ENCODE measurements at places on chromosomes 5 and 9.

GRCh38 chr5:9686216-9686615 is 56.1 kb upstream of the TAS2R1 start:
- no peak for DNase-seq

DNA sequence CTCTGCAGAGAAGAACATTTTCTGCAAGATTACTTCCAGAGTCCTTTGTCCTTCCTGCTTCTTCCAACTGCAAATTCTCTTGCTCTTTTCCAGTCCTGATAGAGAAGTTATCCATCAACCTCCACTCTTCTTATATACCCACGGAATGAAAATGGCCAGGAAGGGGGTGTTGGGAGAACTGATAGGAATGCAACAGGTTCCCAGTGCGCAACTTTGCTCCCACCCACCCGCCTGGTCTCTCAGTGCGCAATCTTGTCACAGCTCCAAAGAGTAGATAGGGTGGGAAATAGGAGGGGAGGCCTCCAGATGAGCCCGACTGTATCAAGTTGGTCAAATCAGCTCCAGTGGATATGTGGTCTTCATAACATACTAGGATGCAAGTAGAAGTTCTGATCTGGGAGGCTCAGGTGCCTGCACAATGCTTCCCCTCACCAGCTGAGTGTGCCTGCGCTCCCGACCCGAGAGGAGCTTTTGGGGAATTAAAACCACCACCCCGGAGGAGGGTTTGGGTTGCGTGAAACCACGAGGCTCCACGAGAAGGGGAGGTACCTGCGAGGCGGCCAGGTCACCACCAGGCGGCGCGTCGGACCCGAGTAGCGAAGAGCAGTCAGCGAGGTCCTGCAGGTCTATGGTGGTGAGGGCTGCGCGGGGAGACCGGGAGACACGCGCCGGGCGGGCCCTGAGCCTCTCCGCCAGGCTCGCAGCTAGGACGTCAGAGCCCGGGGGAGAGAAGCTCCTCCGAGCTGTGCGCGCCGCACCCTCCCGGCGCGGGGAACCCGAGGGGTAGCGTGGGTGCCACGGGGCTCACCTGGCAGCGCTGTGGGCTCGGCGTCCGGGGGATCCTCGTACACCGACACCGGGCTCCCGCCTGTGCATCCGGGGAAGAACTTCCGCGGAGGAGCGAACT is 835 bp downstream of the MCIDAS start:
- no peak for DNase-seq

DNA sequence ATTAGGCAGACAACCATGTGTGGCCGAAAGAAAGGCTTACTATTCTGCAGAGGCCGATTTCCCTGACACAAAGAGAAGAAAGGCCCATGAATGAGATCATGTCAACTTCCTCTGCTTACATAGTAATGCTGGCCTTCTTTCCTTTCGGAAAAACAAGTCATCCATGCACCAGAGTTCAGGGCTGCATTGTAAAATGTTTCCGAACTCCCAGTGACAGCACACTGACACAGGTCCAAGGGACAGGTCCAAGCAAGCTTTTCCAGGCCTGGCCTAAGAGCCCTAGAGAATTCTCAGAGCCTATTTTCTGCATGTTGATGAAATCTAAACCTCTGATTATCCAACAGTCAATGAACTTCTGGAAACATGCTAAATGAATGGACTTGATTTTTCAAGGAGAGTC is 140.9 kb downstream of the ZNF608 start:
- DNase-seq = no peak

DNA sequence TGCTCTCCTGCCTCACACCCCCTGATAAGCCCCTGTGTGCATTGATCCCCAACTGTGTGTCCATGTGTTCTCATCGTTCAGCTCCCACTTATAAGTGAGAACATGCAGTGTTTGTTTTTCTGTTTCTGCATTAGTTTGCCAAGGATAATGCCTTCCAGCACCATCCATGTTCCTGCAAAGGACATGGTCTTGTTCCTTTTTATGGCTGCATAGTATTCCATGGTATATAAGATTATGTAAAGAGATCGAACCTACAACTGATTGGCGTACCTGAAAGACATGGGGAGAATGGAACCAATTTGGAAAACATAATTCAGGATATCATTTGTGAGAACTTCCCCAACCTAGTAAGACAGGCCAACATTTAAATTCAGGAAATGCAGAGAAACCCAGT is 32.4 kb downstream of the ANKRD33B start:
- no peak for DNase-seq

DNA sequence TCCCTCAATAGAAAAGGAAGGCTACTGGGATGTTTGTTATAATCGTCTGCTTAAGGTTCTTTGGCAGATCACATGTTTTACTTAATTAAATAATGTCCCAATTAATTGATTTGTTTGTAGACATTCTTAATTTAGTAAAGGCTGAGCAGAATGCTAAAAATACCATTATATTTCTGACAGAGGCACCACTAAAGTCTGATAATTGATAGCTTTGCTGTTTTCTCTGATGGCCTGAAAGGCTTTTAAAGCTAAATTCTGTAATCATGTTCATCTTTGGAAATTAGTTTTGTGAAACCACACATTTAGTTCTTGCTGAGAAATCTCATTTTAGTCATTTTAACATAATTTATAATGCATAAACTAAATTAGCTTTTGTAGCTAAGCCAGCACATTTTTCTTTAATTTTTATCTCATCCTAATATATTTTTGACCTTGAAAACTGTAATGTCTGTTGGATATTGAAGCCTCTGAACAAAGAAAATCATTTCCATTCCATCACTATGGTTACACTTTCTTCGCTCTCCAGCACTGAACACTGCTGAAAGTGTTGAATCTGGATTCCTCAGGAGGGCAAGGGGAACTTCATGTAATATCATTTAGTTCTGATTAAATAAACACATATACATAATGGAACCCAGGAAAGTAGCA is 329.4 kb downstream of the ELAVL2 start:
- no peak for DNase-seq

DNA sequence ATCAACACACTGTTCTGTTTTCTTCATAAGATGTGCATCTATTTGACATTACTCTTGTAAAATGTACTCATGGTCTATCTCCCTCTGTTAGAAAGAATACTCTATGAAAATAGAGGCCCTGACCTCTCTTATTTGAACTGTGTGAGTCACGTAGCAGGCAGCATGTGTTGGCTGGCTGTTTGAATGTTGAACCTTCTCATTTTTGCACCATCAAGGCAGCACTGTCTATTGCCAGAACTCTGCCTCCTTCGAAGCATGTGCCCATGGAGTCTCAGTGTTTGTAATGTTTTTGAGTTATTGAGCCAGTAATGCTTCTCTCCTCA is 144.4 kb downstream of the ALDH1A1 start:
- no peak for DNase-seq

DNA sequence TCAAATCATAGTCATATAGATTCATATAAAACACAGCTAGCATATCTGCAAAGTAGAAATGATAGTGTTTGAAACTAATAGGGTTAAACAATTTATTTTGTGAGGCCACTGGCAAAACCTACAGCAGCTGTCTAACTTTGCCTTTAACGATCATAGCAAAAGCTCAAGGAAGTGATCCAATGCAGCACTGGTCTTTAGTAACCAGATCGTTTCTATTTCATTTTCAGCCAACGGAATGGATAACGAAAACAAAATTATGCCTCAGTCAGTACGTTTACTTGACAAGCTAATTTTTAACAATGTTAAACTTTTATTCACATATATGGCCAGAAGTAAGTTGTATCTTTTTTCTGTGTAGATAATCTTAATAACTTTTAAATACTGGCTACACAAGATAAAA is 17.7 kb downstream of the MLLT3 start:
- DNase-seq = no peak

GRCh38 chr5:38078161-38078560 is 180.2 kb upstream of the EGFLAM start:
- DNase-seq = no peak

DNA sequence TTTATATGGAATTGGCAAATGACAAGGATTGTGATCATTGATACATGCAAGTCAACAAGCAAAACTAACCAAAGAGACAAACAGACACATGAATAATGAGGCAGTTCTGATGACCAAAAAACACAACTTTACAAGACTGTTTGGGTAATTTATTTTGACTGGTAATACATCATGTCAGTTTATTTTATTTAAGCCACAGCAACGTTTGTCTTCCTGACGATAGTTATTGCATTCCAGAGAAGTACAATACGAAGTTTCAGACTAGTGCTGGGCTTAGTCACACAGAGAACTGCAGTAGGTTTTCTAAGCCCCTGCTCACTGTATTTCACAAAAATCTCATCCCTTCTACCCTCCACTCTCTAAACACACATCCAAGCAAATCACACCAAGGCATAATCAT is 514.2 kb downstream of the RAB3C start:
- DNase-seq = no peak

DNA sequence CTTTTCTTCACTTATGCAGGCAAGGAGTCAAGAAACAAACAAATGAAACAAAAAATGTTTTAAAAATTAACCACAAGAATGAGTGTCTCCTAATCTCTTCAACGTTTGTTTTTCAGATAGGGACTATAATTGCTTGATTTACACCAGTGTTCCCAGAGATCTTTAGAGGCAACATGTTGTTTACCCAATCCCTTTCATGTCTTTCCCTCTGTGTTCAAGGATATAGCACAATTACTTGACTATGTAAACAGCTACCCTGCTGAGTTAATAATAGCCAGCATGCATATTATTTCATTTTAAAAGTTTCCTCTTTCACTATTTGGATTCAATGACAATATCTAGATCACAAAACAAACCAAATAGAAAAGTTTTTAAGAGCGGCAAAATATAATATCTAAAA is 25.1 kb upstream of the SHISAL2B start:
- DNase-seq = no peak

GRCh38 chr9:127323393-127323792 is 58.8 kb downstream of the GARNL3 start:
- no peak for DNase-seq

- DNase-seq = no peak
These were observed 390.0 kb downstream of the PLK2 start for GRCh38 chr5:58069846-58070245.

GRCh38 chr5:139443831-139444453 is 4.6 kb upstream of the DNAJC18 start:
- no peak for DNase-seq

Measured in activated CD8-positive, alpha-beta memory T cell treated with anti-CD3 and anti-CD28 coated beads for 1 hour (primary cell).